ENCODE measurements at places on chromosomes 4 and X. TPM values are rescaled to one million over a fixed set of nuclear protein-coding genes. Genes with fewer than 3 reads are reported as not detected.

DNA sequence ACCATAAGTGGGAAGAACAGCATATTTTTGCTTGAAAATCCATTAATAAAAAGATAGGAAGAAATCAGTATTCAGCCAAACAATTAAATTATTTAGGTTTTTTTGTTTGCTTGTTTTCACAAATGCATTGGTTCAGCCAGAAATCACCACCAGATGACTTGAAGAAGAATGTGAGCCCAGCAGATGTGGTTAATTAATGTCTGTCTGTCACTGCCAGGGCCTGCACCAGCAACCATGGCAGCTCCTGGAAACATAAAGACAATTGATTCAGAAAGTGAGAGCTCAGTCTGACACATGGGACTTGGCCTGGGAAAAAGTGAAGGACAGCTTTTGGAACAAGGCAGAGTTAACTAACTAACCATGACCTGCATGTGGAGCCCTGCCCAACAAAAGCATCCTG lies 74.0 kb downstream of the MAOB start:
- no peak for DNase-seq

DNA sequence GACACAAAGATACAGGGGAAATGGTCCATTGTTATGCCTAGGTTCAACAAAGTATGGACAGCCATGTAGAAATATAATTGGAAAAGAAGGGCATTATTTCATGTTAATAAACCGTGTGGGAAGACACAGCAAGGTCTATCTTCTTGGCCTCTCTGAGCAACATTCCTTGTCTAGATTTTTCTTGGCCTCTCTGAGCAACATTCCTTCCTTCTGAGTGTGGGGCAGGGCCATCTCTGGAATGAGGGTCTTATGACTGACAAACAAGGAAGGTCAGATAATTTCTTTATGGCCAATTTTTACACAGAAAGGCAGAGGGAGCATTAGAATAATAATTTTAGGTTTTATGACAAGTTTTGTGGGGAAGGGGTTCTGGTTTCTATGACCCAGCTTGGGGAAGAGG lies 24.3 kb upstream of the MAOA start:
- DNase-seq = no peak

- peak; percentile 61 for DNase-seq
Measured at GRCh38 chr4:141352909-141353525, 132.3 kb downstream of the ZNF330 start.

The SOX3 gene
- not detected for total RNA-seq

- peak; percentile 93 for DNase-seq
Measured at GRCh38 chr4:117137145-117137544, 51.8 kb upstream of the TRAM1L1 start.

The ARHGAP36 gene
- total RNA-seq = not detected

DNA sequence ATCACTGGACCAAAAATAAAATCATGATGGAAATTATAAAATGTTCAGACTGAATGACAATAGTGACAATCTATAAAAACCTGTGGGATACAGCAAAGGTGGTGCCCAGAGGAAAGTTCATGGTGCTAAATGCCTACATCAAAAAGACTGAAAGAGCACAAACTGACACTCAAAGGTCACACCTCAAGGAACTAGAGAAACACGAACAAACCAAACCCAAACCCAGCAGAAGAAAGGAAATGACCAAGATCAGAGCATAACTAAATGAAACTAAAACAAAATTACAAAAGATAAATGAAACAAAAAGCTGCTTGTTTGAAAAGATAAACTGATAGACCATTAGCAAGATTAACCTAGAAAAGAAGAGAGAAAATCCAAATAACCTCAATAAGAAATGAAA lies 78.7 kb downstream of the ANAPC10 start:
- DNase-seq = no peak
